ENCODE measurements at places on chromosomes 7 and 10.

GRCh38 chr7:88217675-88218428 is 2.0 kb downstream of the SRI start:
- DNase-seq, result no peak

DNA sequence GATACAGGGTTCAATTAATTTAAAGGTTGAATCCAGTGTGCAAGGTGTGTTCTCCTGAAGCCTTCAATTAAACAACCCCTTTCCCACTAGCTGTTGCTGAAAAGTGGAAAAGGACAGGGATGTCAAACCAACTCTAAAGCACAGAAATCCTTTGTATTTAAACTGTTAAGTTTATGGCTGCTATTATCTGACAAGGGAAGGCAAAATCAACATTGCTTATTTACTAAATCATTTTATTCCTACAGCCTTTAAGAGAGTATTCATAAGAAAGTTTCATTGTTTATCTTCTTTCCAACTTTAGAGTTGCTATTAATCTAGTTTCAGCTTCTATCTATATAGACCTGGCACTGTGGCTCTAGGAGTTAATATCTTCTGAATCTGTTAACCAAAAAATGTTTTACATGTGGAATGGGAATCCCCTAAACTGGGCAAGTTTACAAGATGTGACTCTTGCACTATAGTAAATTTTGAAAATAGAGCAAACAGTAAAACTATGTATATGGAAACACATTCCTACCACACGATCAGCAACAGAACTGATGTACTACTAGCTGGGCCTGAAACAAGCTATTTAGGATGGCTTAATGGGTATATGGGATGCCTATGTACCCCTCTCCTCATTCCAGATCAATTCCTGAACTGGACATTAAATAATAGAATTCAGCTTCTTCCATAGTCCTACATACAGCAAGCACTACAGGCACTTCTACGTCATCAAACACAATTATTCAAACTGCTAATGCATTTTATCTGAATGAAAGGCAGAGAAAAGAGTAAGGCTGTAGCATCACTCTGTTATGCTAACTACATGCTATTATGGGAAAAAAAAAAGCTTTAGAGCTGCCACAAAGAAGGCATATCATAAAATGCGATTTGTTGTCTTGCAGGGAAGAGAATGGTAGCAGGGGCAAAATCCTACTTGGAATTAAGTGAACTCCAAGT is 52.8 kb downstream of the CDK6 start:
- no peak for DNase-seq

GRCh38 chr7:115825456-115826115 is 205.0 kb downstream of the TFEC start:
- no peak for DNase-seq

GRCh38 chr10:113386005-113386404 is 166.8 kb upstream of the HABP2 start:
- DNase-seq, result no peak

GRCh38 chr10:32948451-32948850 is 9.6 kb downstream of the ITGB1 start:
- no peak for DNase-seq

- DNase-seq, result peak; percentile 48
Observed at GRCh38 chr7:101378751-101379174, 16.1 kb downstream of the COL26A1 start.

GRCh38 chr7:91249506-91250233 is 14.6 kb upstream of the FZD1 start:
- DNase-seq, result no peak

DNA sequence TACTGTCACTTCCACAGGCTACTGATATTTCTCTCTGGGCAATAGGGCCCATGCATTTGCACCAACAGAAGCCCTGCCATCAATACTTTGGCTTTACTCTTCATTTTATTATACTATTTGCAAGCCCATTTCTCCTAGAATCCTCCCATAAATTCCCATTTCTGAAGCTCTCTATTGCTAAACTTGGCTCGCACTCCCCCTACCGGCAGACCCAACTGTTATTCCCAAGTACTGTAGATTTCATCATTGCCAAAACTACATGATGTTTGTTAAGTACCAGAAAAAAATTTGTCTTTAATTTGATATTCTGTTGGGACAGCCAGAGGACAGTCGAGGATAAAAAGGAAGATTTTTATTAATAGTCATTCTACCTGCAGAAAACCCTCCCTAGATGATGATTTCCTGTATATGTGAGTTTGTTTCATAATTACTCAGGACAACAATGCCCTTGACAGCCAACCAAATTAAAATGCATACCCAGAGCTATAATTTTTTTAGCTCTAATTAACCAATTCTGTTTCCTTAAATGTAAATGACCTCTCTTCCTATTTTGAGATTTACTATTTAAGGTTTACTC is 298.6 kb downstream of the REEP3 start:
- DNase-seq, result peak; percentile 81

- DNase-seq, result no peak
Observed at GRCh38 chr7:82172881-82173280, 270.7 kb downstream of the CACNA2D1 start.

DNA sequence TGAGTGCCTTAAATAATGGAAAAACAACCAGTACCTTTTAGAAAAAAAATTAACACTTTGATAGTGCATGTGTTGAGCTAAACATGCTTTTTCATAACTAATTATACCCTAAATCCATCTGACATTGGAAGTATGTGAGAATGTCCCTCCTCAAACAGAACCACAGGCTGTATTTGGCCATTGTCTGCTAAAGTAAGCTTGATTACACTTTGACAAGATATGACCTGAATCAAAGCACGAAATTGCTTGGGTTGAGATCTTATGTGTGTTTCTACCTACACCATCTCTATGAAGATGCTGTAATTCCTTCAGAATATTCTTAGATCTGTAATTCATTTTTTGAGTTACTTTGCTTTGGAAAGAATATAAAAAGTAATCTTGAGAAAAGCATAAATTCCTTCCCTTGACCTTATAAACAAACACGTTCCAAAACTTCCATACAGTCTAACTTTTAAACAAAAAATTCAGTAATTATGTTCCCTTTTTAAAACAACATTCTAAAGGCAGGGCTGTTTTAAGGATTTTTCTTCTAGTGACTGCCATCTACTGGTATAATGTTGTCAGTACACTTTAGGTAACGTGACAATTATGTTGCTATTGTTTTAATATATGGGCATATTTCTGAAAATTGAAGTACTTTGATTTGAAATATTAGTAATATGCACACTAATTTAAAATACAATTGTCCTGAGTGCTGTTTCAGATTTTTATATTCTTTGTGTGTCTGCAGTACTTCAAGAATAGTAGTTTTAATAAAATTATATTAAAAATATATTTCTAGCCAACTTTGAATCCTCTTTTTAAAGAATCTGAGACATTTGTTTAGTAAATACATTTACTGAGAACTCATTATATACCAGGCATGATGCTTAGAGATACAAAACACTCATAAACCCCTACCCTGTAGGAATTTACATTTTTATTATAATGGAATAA is 20.9 kb downstream of the CD36 start:
- no peak for DNase-seq

DNA sequence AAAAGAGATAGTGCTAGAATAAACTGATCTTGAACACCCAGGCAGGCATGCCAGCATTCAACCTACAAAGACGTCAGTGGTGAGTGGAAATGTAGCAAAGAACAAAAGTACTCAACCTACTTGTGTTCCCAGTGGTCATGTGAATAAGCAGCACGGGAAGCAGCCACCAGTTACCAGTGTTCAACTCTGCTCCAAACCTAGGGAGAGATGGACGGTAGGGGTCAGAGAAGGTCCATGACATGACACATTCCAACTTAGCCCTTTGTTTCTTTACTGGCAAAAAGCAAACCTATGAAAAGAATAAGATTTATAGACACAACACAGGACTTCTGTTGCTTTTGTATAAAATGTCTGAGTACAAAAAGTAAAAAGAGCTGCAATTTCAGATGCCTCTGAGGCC is 511.4 kb downstream of the XPNPEP1 start:
- DNase-seq, result no peak

- no peak for DNase-seq
Observed at GRCh38 chr7:92523110-92523509, 5.2 kb downstream of the PEX1 start.

DNA sequence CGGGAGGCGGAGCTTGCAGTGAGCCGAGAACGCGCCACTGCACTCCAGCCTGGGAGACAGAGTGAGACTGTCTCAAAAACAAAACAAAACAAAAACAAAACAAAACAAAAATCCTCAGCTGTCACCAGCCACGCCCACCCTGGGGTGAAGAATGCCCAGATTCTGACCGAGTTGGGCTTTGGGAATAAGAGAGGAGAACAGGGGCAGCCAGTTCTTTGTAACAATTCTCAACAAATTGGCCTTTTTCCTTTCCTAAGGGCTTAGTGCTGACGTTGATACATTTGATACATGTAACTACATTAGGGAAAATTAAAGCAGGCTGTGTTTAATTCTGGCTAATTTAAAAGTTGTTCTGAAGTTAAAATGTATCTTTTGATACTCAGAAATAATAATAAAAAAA is 121.0 kb downstream of the EPC1 start:
- DNase-seq, result no peak

- peak; percentile 44 for DNase-seq
Observed at GRCh38 chr7:6271060-6271658, 1.3 kb downstream of the CYTH3 start.
